Thoracic aorta endothelial cell (primary cell): ENCODE measurements at places on chromosomes 6 and 20. TPM values are rescaled to one million over a fixed set of nuclear protein-coding genes. Genes with fewer than 3 reads are reported as not detected.

TAF8 gene
- total RNA-seq: 19.5 and 25.3 TPM in 2 replicates

RNF39 gene
- not detected in 2 replicates for total RNA-seq

APOBEC2 gene
- total RNA-seq: not detected in 2 replicates

ANKEF1 gene
- 2.8 and 4.0 TPM in 2 replicates for total RNA-seq

ADGRB3 gene
- under 0.01 TPM in 1 of 2 replicates, not detected in the other for total RNA-seq

CNKSR3 gene
- 6.9 and 9.1 TPM in 2 replicates for total RNA-seq

PDE7B gene
- total RNA-seq: 32.0 and 64.5 TPM in 2 replicates

HLA-DOA gene
- under 0.01 TPM in 1 of 2 replicates, not detected in the other for total RNA-seq

PAK1IP1 gene
- 33.7 and 35.6 TPM in 2 replicates for total RNA-seq

IL17F gene
- not detected in 2 replicates for total RNA-seq

PAQR8 gene
- total RNA-seq: 6.0 and 18.9 TPM in 2 replicates

MATN4 gene
- not detected in 2 replicates for total RNA-seq

NINL gene
- 9.3 and 12.5 TPM in 2 replicates for total RNA-seq

SCP2D1 gene
- not detected in 2 replicates for total RNA-seq

HS3ST5 gene
- not detected in 2 replicates for total RNA-seq

MCHR2 gene
- total RNA-seq: not detected in 2 replicates

AP5S1 gene
- 13.6 and 14.0 TPM in 2 replicates for total RNA-seq
